ENCODE measurements at places on chromosomes 1 and 21.

- DNase-seq: no peak
Measured at GRCh38 chr21:15932726-15933125, 202.9 kb downstream of the USP25 start.

DNA sequence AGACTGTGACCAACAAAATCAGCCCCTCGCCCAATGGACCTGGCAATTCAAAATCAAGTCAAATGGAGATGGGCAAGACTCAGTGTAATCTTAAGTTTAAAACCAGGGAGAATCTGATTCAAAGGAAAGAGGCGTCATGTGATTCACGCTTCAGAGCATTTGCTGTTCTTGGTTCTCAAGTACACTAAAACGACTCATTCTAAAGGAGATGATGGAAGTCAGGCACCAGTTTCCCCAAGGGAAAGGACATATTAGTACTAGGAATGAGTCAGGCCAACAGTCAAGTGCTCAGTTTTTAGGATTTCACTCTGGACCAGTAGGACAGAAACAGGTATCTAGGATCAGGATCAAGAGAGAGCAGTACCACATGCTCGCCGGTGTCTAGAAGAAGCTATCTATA, 429.6 kb downstream of the PLPP3 start:
- DNase-seq: no peak

GRCh38 chr1:22208973-22209378, 66.1 kb upstream of the WNT4 start:
- no peak for DNase-seq

GRCh38 chr1:233277637-233278606, 17.6 kb downstream of the PCNX2 start:
- no peak for DNase-seq

GRCh38 chr1:94379615-94380014, 38.6 kb upstream of the ABCD3 start:
- no peak for DNase-seq

- DNase-seq: no peak
Measured at GRCh38 chr1:97869441-97869840, 51.4 kb downstream of the DPYD start.

GRCh38 chr1:65022216-65022615, 55.9 kb upstream of the JAK1 start:
- no peak for DNase-seq

GRCh38 chr1:9906466-9906865, 3.6 kb downstream of the CTNNBIP1 start:
- no peak for DNase-seq

DNA sequence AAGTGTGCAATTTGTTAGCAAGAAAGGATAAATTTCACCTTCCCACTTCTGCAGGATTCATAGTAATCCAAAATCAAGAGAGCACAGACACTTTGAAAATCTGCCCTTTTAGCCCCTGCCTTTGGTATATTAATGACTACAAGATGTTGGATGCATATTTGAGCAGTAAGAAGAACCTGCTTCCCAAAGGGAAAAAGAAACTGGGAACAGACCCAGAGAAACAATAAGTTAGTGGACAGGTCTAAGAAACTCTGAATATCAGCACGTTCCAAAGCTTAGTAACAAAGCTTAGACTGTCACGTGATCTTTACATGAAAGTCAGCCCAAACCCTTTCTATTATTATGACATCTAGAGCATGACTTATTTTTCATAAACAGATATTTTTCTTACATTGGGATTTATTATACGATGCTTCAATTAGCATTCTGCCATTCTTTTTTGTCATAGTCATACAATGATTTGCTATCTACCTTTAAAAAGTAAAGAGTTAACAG, 390.9 kb upstream of the ADGRL2 start:
- DNase-seq: no peak

GRCh38 chr1:39849203-39849602, 34.1 kb downstream of the TRIT1 start:
- no peak for DNase-seq

GRCh38 chr1:22204989-22205913, 62.4 kb upstream of the WNT4 start:
- DNase-seq: no peak

GRCh38 chr1:153231785-153232184, 14.4 kb downstream of the PRR9 start:
- DNase-seq: no peak

DNA sequence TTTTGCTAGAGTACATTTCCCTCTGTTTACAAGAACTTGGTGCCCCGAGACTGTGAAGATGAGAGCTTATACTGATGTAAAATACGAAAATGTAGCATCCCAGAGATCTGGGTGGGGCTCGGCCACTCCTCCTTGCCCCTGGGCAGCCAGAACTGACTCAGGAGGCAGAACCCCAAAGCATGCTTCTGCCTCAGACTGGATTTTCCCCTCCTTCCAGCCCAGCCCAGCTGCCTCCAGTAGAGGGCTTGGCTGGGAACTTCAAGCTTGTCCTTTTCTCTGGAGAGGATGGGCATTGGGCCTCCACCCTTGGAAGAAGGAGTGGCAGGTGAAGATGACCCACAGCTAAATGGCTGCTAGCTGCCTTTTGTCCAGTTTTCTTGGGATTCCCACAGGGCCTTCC, 24.3 kb upstream of the BTG2 start:
- no peak for DNase-seq

DNA sequence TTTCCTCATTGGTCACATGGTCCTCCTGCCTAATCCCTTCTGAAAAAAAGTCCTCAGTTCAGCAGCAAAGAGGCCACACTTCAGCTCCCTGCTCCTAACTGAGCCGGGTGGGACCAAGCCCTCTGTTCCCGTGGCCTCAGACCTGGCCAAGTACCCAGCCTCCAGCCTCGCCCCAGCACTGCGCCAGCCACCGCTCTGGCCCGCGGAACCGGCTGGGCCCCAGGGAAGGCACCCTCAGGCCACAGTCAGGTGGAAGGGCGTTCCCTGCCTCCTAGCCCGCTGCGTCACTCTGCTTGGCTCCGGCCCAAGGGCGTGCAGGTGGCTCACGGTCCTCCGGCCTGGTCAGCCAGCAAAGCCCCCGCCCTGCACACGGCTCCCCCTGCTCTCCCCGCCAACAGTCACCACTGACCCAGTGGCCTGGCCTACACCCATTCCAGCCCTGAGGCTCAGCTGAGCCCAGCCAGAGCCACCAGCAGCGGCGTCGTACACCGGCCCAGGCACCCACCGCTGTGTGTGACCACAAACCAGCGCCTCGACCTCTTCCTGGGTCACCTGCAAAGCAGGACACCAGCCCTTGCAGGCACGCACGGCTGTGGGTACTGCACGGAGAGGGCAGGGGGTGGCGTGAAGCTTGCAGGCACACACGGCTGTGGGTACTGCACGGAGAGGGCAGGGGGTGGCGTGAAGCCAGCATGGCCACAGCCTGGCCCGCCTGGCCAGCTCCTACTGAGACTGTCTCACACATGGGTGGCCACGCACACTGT, 19.4 kb downstream of the NADK start:
- no peak for DNase-seq

All from C1 segment of cervical spinal cord (tissue), 14 donors.